ENCODE measurements at places on chromosomes 12 and 14. TPM values are rescaled to one million over a fixed set of nuclear protein-coding genes. Genes with fewer than 3 reads are reported as not detected.

ATP5MC2 gene
- 280 TPM for total RNA-seq

CFAP73 gene
- total RNA-seq: not detected

GRCh38 chr12:91225316-91225715, 42.7 kb upstream of the DCN start:
- no peak for DNase-seq

- no peak for DNase-seq
Observed at GRCh38 chr12:104133866-104134265, 4.1 kb downstream of the NFYB start.

- no peak for DNase-seq
Observed at GRCh38 chr14:76457841-76458240, 81.9 kb downstream of the ESRRB start.

DNA sequence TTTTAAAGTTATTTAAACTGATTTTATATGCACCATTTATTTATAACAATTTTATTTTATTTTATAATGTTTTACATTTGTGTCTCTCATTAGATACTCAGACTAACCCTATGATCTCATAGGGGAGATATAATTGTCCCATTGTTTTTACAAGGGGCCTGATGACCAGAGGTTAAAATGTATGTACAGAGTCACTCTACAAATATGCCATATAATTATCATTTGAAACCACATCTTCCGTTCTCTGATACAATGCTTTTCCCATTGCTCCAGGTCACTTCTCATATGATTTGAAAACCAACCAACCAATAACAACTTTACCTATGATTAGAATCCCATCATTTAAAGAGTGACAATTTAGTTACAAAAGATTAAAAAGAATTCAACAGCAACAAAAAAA, 137.8 kb downstream of the GPHN start:
- DNase-seq: peak; percentile 25

- peak; percentile 64 for DNase-seq
Observed at GRCh38 chr12:12645485-12645884, 33.8 kb downstream of the CREBL2 start.

Measured in HepG2 (cell line).